Smooth muscle cell of the brain vasculature (primary cell): ENCODE measurements at places on chromosomes 5 and 9.

DNA sequence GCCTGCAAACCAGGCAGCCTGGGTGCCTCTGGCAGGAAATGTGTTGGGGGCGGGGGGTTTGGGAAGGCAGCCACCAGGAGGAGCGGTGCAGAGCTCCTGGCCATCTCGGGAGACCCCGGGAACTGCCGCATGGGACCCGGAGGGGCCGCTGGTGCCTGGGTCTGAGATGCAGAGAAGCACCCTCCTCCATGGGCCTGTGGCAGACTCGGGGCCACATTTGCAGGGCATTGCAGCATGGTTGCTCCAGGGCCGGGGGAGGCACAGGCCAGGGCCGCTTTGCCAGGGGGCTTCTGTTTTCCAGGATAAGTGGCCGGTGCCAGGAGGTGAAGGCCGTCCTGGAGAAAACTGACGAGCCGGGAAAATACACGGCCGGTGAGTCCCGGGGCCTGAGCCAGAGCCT lies 1.7 kb downstream of the LCN1 start:
- no peak for DNase-seq

- no peak for DNase-seq
Observed at GRCh38 chr5:118733394-118733793, 255.0 kb downstream of the DTWD2 start.

GRCh38 chr5:134708301-134708700 lies 30.0 kb upstream of the CAMLG start:
- DNase-seq = no peak

DNA sequence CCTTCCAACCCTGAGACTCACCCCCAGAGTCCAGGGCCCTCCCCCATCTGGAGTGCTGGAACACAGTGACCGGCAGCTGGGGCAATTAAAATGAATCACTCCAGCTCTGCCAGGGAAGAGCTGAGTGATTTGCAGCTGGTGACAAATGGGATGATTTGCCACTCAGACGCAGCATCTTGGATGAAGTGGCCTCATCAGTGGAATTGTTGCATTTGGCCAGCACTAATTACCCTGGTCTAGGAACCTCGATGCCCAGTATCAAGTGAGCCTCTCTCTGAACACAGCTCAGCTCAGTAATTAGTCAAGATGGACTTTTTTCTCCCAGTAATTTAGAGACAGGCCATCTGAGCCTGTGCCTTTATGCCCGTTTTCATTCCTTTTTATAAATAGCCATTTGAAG lies 259.5 kb downstream of the GRIA1 start:
- no peak for DNase-seq

DNA sequence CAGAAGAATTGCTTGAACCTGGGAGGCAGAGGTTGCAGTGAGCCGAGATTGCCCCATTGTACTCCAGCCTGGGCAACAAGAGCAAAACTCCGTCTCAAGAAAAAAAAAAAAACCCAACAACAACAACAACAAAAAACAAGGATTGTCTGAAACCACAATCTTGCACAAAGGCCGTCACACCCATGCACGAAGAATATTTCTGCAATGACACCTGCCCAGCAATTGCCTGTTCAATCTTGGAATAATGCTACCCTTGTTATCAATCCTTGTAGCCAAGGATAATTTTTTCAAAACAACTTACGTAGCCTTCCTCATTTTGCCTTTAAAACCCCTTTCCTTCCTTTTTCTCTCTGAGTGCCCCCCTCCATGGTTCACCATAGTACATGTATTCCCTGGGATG lies 3.7 kb upstream of the CLTB start:
- DNase-seq = no peak

DNA sequence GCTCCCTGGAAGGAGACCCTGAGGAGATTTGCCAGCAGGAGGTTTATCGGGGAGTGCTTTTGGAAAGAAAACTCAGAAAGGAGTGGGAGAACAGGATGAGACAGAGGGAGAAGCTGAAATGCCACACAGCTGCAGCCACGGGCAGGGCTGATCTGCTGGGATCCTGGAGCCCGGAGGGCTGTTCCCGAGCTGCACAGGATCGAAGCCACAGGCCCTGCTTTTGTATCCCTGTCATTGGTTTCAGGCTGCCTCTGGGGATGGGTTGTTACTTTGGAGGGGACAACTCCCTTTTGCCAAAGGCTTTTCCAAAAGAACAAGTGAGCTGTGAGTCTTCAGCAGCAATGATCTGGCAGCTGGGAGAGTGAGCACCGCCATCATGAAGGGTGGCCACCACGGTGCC lies 152.5 kb upstream of the PTCH1 start:
- DNase-seq = no peak

- no peak for DNase-seq
Observed at GRCh38 chr5:60843936-60844905, at the start of gene ELOVL7. ELOVL7 (minus strand) TSS chr5:60844269; CDS start chr5:60787397, 56,872 bp downstream.

DNA sequence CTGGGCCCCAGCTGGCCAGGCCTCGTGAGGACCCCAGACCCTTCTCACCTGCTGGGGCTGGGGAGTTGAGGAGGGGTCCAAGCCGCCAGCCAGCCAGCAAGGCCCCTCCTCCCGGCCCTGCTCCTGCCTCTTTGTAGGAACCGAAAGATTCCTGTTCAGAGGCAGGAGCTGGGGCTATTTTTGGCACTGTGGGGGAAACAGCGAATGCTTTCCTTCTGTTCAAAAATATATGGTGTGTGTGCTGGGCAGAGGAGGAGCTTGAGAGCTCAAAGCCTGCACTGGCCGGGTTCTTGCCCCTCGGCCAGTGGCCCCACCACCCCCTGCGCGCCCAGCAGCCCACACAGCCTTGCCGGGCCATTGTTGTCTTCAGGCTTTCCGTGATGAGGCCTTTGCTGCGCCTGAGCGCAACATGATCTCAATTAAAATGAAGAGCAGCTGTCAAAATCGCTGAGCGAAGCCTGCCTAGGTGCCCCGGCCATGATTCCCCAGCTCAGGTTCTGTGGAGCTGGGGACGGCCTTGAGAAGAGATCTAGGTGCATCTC lies 13.4 kb downstream of the NCS1 start:
- DNase-seq = peak; percentile 46

GRCh38 chr9:33211695-33212393 lies 28.1 kb upstream of the SPINK4 start:
- DNase-seq = no peak

DNA sequence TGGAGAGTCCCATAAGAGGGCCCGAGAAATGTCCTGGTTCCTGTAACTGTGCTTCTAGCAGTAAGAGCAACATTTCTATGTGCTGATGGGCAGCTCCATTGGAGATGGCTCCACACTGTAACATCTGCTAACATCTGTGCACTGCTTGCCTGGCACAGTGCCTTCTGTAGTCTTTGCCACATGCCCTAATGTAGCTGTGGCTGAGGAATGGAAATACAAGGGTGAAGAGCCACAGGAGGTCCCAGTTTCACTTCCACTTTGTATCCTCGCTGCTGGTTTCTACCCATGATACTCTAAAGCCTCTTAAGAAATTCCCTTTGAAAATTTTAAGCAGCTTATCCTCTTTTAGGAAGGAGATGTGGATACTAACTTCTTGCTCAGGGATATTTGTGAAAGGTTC lies 97.4 kb downstream of the HOMER1 start:
- DNase-seq = peak; percentile 32

- no peak for DNase-seq
Observed at GRCh38 chr9:2725898-2726649, 8.8 kb downstream of the KCNV2 start.

GRCh38 chr9:76352026-76352620 lies 42.1 kb downstream of the RFK start:
- DNase-seq = no peak

DNA sequence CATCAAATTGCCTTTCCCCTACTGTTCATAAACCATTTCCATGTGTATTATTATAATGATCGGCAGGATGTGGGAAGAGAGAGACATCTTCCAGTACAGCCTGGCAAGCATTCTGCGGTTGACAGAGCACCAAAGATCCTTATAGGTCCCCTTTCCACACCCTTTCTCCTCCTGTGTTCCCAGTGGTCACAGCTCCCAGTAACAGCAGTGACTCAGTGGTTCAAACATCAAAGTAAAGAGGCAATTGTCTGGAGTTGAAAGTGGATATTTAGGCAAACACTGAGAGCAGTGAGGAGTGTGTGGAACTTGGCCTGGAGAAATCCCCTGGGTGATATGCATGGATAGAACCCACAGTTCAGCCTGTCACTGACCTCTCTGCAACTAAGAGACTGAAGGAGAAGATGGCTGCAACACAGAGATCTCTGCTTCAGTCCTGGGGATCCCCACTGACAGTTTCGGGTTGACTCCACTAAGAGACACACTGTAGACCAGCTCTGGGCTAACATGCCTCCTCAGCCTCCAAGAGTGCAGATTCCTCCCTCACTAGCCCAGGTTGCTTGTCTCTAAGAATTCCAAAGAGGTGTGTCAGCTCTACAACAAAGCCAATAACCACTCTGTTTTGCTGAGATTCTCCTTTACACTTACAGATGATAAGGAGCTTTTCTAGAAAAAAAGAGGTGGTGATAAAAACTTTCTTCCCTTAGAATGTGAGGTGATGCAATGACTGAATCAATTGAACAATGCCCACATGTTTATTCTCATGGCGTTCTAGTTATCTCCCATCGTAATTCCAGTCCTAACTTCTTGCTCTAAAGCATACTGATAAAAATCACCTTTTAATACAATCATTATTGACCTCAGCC lies 94.4 kb upstream of the IL6ST start:
- DNase-seq = no peak

DNA sequence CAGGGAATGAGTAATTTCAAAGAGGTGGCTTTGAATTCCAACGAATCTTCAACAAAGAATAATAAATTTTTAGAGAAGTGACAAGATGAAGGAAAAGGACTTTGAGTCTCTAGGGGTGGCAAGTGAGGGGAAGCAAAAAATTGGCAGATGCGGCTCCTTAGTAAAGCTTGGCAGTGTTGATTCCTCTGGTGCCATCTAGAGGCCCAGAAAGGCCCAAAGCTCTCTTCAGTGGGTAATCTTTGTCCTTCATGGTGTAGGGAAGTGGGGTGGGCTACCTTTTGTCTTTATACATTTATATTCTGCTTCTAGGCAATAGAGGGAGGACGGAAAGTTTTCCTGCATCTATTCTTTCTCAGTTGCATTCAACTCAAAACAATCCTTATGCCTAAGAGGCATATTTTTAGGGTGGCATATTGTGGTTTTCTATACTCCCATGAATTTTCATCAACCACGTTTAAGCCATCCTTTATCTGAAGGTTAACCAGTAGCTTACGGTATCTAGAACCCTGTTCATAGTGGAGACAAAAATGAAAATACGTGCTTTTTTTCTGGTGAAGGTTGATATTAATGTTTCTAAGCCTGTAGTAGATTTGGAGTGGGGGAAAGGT lies 17.5 kb upstream of the ROPN1L start:
- DNase-seq = no peak

GRCh38 chr9:128593039-128593438 lies 40.7 kb downstream of the SPTAN1 start:
- DNase-seq = no peak

- DNase-seq = peak; percentile 3
Observed at GRCh38 chr9:111481885-111482636, 2.1 kb downstream of the ECPAS start.

DNA sequence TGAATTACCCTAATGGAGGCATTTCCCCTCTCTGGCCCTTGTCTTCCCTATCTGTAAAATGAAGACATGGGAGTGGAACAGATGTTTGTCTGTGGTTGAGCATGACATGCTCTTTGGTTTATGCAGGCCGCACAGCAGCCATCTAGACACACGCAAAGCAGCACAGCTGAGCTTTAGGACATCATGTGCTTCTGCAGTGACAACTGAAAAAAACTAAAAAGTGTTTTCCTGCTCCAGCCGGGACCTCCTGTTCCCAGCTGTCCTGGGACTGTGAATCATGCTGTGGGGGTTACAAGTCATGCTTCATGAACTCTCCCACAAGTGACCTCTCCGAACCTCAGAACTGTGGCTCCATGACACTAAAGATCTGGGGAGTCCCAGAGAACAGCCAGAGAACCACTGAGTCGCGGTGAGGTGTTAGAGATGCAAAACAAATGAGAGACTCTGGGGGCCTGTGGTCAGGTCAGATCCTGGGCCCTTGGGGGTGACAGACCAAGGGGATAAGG lies 1.7 kb downstream of the SMIM3 start:
- DNase-seq = no peak

DNA sequence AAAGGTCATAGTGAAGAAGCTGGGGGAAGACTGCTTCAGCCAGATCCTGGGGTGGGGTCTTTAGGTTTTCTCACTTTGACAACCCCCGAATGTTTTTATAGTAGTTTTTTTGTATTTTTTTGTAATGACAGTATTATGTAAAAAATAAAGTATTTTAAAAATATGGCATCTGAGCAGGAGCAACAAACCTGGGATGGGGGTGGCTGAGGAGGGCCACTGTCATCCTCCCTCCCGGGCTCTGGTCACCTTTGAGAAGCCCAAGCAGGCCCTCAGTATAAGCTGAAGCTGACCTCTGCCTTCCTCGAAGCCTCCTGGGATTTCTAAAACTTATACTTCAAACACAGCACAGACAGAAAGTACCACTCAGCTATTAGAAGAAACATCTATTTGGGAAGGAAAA lies 8.7 kb downstream of the DNAJB5 start:
- DNase-seq = no peak

- no peak for DNase-seq
Observed at GRCh38 chr9:79145442-79145841, 426.3 kb upstream of the TLE4 start.

DNA sequence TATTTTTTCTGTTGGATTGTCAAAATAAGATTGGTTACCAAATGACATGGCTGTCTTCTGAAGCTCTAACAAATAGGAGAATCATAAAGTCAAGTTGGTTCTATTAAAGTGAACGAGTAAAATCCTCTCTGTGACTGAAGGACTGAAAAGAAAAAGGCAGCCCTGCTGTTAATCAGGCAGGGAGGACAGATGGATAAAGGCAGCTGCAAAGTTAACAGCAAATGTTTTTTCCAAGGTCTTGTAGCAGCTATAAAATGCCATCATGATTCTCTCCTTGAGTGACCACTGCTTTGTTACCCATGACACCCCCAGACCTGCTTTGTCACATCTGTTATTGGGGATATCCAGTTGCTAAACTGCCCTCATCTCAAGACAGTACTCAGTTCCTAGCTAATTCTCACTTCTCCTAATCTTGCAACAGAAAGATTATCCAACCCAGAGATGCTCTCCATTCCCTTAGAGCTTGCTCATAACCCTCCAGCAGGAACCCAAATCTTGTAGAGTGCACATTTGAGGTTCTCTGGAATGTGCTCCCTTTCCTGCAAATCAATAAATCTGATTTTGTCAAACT lies 89.7 kb upstream of the PARP8 start:
- no peak for DNase-seq

DNA sequence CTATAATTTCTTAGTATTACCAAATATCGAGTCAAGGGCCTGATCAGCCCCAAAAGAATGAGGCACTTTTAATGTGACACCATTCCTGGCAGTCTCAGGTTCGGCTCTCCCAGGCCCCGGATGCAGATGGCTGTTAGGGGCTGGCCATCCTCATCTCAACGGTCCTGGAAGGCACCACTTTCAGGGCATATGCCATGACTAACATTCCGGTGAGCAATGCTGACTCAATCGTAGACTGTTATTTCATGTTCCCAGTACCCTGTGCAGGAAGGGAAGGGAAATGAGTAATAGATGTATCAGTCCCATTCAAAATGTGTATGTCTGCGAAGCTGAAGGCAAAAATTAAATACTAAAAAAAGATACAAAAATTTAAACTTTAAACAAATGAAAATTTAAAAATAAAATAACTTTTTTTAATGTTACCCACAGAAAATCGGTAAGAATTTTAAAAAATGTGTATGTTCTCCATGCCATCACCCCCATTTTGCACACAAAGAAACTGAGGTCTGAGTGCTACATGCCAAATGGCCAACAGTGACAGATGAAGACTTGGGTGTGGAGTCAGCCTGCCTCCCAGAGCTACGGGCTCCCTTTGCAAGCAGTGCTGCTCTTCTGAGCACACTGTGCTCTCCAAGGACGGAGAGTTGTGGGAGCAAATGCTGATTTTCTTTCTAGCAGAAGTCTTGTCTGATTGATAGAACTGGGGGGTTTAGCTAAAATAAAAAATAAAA lies 79.0 kb downstream of the GLDC start:
- no peak for DNase-seq
